H7 (cell line): ENCODE measurements at places on chromosomes 3 and 15.

GRCh38 chr3:73401059-73401458 lies 223.7 kb downstream of the PDZRN3 start:
- DNase-seq = no peak

DNA sequence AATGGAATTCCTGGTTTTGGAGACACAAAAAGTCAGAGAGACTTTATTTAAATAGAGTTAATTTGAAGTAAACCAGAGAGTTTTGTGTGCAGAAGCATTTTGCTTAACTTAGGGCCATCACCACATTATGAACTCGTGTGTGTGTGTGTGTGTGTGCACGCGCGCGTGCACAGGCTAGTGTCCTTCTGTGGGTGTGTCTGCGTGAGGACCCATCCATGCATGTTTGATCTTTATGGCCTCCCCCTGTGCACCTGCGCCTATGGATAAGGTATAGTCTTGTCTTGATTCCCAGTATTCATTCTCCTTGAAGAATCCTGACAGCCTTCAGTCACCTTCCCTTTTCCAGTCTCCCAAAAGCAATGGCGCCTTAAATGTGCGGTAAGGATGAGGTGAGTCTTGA lies 26.0 kb downstream of the MUC20 start:
- no peak for DNase-seq

- no peak for DNase-seq
Measured at GRCh38 chr3:3027976-3028567, 82.1 kb downstream of the IL5RA start.

DNA sequence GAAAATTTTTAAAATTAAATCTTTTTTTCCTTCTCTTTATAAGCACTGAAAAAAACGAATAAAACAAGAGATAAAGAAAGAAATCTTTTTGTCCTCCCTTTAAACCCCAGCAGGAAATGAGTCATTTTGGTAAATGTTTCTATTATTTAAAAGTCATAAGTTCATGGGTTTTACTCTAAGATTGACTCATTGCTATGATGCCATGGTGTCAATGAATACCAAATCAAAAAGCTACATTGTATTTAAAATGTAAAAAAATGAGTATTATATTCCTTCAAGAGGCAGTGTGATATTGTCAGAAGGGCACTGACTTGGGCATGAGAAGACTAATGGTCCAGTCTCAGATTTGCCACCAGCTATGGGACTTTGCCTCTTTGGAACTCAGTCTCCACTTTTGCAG lies 303.4 kb upstream of the DNAJC19 start:
- no peak for DNase-seq

DNA sequence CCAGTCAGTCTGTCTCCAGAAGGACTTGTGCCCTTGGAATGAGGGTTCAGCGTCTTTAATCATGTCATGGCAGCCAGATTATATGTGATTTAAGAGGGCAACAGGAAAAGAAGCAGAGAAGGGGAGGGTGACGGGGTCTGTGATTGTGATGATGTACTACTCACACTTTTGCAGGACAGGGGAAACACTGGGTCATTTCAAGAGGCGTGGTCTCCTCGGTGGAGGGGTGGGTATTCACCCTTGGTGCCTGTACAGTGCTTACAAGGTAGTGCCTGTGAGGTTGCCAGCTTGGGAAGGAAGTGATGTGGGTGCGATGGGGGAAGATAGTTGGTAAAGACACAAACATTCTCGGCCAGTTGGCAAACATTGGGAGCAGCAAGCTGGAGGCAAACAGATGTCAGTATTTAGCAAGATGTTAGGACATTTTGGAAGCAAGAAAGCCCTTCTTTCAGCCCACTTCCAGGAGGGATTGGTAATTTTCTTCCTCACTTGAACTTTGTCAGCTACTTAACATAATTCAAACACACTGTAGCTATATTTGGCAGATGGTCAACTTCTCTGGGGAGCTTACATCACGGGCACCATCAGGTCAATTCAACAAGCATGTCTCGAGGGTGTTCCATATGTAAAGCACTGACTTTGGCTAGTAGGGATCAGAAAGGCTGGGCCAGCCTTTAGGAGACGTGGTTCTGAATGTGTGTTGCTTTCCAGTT lies 71.4 kb upstream of the ROPN1 start:
- DNase-seq = no peak
